Activated B cell treated with CpG ODN at 0.5 μM for 24 hours (primary cell): ENCODE measurements at places on chromosomes 12 and 14. TPM values are rescaled to one million over a fixed set of nuclear protein-coding genes. Genes with fewer than 3 reads are reported as not detected.

Gene RHEBL1
- total RNA-seq, result 3.2 and 3.3 TPM in 2 replicates

DNA sequence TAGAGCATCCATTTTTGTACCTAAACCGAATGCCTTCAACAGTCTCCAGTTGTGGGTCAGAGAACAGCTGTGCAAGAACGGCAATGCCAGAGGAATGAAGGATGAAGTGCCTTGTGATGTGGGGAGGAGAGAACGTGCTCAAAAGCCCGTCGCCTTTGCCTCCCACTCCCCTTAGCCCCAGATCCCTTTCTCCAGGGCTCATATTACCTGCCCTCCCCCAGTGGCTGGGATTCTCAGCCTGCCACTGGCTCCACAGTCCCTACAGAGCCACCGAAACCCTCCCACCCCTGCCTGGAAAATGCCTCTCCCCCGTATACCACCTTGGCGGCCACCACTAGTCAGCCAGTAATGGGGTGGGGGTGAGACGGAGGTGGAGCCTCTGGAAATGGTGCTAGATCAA, 158.5 kb downstream of the ZFP36L1 start:
- no peak overlapping the region for H3K27ac ChIP-seq
- no peak for DNase-seq
- peaks cover 11% of the 10 kb centered on the region for H3K4me1 ChIP-seq

- no peaks in the 10 kb centered on the region for H3K27me3 ChIP-seq
- H3K4me3 ChIP-seq, result no peak overlapping the region
- no peak overlapping the region for H3K27ac ChIP-seq
These were observed 316.4 kb downstream of the NOVA1 start for GRCh38 chr14:26281280-26281998.

GRCh38 chr12:112214064-112214463, 88.7 kb downstream of the TRAFD1 start:
- no peaks in the 10 kb centered on the region for H3K27me3 ChIP-seq
- no peak for DNase-seq
- peak overlapping the region; percentile 60 for H3K27ac ChIP-seq

DNA sequence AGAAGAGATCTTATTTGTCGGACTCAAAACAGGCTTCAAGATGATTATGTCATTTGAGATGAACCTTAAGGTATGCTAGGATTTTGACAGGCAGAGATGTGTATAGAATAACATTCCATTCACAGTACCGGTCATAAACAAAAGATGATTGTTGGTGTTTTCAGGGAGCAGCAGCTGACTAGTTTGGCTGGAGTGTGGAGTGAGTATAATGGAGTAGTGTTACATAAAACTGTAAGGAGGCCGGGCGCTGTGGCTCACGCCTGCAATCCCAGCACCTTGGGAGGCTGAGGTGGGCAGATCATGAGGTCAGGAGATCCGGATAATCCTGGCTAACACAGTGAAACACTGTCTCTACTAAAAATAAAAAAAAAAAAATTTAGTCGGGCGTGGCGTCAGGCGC, 23.9 kb downstream of the SERPINA10 start:
- no peak for DNase-seq
- no peak overlapping the region for H3K27ac ChIP-seq
- no peaks in the 10 kb centered on the region for H3K4me1 ChIP-seq
- peaks cover 22% of the 10 kb centered on the region for H3K27me3 ChIP-seq
- H3K4me3 ChIP-seq, result no peak overlapping the region
- no peaks in the 10 kb centered on the region for H3K36me3 ChIP-seq

- peaks cover 18% of the 10 kb centered on the region for H3K4me1 ChIP-seq
- DNase-seq, result no peak
- H3K27me3 ChIP-seq, result no peaks in the 10 kb centered on the region
- peaks cover 10% of the 10 kb centered on the region for H3K36me3 ChIP-seq
These were observed 80.1 kb downstream of the ADCK1 start for GRCh38 chr14:77880056-77880455.

DNA sequence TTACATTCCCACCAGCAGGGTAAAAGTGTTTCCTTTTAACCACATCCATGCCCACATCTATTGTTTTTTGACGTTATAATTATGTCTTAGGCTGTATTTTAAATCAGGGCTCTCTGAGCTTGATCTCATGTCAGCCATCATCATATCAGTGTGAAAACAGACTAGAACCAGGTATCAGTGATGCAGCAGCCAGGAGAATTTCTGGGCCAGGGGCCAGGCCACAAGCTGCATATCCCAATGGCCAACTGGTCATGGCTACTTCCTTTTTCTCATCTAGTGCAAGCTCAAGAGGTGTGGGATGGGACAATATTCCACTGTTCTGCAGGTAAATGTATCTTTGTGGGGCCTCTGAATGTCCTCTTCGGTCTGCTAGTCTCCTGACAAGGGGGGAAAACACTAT, 125.1 kb downstream of the CRADD start:
- no peaks in the 10 kb centered on the region for H3K27me3 ChIP-seq
- no peak overlapping the region for H3K27ac ChIP-seq
- DNase-seq, result no peak
- peaks cover 3% of the 10 kb centered on the region for H3K4me1 ChIP-seq
- H3K4me3 ChIP-seq, result no peak overlapping the region
- peaks cover 9% of the 10 kb centered on the region for H3K36me3 ChIP-seq

GRCh38 chr12:87924149-87924548, 105.1 kb downstream of the C12orf50 start:
- no peak overlapping the region for H3K4me3 ChIP-seq
- no peaks in the 10 kb centered on the region for H3K27me3 ChIP-seq
- no peak overlapping the region for H3K27ac ChIP-seq
- no peaks in the 10 kb centered on the region for H3K36me3 ChIP-seq

Gene NOS1
- not detected in 2 replicates for total RNA-seq
